ENCODE measurements at places on chromosomes 5 and 9.

DNA sequence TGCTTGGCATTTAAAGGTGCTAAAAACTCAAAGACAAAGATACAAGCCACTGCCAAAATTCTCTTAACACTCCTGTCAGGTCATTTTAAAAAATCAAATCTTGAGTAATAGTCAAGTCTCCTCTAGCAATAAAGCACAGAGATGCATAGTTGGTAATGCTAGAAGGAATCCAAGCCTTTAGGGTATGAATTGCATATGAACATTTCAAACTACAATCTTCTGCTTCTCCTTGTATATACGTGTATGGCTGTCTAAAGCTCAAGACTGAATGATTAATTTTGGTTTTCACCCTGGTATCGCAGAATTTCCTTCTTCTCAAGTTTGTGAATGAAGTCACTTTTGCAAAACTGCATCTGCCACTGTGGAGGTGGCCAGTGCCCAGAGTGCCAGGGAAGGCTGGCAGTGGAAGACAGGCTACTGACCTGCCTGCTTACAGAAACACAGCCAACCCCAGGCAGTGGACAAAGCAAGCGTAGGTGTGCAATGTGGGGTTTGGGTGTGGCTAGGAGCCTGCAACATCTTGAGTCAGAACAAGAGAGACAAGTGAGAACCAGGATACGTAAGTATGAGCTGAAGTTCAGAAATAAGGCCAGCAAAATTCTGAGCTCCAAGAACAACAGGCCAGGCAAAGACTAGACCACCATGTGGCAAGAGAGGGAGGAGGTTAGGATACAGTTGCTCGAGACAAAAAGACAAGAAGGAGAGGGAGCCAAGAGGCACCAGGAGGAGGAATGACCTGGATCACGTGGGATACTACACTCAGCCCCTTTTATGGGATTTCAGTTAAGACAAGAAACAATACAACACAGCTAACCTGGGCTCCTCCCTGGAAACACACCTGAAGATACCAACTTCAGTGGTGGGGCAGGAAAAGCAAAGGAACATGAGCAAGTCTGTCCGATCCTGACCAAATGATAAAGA lies 22.6 kb downstream of the MYO10 start:
- DNase-seq, result no peak

- no peak for DNase-seq
Observed at GRCh38 chr5:119420169-119420568, 32.1 kb upstream of the HSD17B4 start.

DNA sequence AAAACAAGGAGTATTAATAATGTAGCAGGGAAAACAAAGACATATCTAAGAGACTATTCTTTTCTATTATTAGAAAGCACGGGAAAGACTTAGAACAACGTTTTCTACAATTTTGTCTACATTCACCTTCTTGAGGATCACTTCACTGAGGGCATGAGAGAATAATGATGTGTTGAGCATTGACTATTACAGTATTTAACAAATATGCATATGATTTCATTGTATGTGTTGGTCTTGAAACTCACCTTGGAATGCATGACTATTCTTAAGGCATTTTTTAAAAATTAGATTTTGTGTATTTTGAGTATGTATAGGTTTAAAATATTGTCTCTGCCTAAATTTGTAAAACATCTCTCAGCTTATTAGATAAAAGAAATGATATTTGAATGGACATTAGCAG lies 1.2 kb downstream of the FSD1L start:
- DNase-seq, result no peak

GRCh38 chr5:67003935-67004729 lies 192.5 kb downstream of the CD180 start:
- peak; percentile 84 for DNase-seq

DNA sequence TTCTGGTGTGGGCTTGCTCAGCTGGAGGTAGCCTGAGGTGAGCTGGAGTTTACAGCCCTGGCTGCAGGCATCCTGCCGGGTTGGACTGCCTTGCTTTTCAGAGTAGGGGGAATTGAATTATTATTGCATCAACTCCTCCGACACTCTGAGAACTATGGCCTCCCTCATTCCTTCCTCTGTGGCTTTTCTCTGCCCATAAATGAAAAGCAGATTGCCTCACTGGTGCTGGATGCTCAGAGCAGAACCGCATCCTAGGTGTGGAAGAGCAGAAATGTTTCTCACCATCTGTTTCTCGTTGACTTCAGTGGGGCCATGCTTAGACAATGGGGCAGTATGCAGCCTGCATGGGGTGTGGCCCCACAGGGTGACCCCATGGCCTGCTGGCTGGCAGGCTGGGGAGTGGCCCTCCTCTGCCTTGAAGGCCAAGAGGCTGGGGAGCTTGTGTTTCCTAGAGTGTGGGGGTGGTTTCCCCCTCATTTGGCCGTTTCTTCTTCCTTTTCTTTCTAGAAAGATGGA lies 27.3 kb upstream of the TGFBI start:
- DNase-seq, result no peak

GRCh38 chr9:75891277-75891741 lies 836 bp downstream of the PCSK5 start:
- no peak for DNase-seq

GRCh38 chr9:129676287-129676686 lies 10.8 kb downstream of the PRRX2 start:
- no peak for DNase-seq

DNA sequence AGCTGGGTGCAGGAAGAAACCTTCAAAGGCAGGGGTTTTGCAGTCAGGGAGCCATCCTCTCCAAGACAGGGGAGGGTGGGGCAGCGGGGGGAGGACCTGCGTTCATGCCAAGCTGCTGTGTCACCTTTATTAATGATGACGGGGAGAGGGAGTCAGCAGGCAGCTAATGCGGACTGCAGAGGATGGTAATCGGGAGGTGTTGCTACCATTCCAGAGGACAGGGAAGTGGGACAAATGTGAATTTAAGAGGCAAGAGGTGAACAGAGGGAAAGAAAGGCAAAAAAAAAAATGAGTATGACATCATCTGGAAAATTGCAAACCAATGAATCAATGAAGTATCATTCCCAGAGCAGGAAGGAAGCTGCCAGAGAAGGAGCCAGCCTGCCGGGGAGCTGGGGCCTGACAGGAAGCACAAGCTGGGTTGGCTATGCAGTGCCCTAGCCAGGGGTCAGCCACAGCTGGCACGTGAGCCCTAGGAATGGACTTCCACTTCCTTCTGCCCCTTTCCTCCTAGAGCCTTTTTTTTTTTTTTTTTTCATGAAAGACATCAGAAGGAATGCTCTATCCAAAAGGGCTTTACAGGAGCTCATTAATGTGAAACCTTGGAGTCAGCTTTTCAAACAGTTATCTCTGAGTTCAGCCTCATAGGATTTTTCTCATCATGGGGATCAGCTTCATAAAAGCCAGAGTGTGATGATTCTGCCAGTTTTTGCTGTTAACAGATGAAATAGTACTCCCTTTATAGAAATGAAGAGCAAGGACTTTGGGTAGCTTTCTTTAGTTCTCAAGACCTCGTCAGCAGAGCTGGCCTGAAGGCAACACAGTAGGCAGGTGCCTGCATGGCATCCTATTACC lies 9.2 kb downstream of the INSYN2B start:
- DNase-seq, result no peak

- no peak for DNase-seq
Observed at GRCh38 chr5:83889971-83890745, 169.5 kb upstream of the HAPLN1 start.

GRCh38 chr5:160260006-160260775 lies 30.9 kb downstream of the FABP6 start:
- no peak for DNase-seq

DNA sequence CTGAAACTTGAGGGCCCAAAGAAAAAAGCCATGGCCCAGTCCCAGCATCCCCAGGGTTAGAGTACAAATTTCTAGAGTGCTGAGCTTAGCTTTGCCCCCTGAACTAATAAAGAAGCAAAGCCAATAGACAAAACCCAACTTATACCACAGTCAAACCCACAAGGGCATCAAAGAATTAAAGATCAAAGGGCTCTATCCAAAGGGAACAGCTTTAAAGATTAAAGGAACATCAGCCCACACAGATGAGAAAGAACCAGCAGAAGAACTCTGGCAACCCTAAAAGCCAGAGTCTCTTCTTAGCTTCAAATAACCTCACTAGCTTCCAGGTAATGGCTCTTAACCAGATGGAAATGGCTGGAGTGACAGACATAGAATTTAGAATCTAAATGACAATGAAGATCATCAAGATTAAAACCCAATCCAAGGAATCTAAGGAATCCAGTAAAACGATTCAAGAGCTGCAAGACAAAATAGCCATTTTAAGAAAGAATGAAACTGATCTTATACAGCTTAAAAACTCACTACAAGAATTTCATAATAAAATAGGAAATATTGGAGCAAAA lies 93.9 kb downstream of the YIPF5 start:
- DNase-seq, result no peak

- no peak for DNase-seq
Observed at GRCh38 chr5:148202531-148203203, at the start of gene SPINK6. Gene SPINK6 (plus strand): TSS chr5:148203042. CDS start chr5:148203097, 55 bp downstream.

Data from stimulated activated CD4-positive, alpha-beta T cell treated with anti-CD3 and anti-CD28 coated beads, Interleukin-4, amount 100 ng/mL, for 48 hours (primary cell).